Kasumi-1 (cell line): ENCODE measurements at places on chromosomes 1 and 21.

GRCh38 chr1:162755306-162755705, 35.2 kb upstream of the HSD17B7 start:
- no peak for DNase-seq

GRCh38 chr1:29964718-29965533, 728.6 kb downstream of the PTPRU start:
- no peak for DNase-seq

GRCh38 chr1:92447033-92447681, 39.6 kb downstream of the GFI1 start:
- DNase-seq: no peak

DNA sequence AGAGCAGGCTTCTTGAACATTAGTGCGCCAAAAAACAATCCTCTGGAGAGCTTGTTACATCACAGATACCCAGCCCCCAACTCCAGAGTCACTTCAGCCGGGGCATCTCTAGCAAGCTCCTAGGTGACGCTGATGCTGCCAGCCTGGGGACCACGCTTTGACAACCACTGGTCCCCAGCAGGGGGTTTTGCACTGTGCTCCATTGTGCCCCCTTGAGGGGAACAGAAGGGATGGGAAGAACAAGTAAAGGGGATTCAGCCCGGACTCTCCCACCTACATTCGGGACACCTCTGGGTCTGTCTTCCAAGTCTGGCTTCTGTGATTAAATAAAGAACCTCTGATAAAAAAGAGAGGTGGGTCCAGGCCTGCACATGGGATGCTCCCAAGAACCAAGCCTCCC, 60.4 kb downstream of the ATP5PO start:
- peak; percentile 18 for DNase-seq

- DNase-seq: no peak
Observed at GRCh38 chr21:45407629-45408247, 2.8 kb downstream of the COL18A1 start.

- no peak for DNase-seq
Observed at GRCh38 chr1:164628772-164629171, 69.8 kb downstream of the PBX1 start.

DNA sequence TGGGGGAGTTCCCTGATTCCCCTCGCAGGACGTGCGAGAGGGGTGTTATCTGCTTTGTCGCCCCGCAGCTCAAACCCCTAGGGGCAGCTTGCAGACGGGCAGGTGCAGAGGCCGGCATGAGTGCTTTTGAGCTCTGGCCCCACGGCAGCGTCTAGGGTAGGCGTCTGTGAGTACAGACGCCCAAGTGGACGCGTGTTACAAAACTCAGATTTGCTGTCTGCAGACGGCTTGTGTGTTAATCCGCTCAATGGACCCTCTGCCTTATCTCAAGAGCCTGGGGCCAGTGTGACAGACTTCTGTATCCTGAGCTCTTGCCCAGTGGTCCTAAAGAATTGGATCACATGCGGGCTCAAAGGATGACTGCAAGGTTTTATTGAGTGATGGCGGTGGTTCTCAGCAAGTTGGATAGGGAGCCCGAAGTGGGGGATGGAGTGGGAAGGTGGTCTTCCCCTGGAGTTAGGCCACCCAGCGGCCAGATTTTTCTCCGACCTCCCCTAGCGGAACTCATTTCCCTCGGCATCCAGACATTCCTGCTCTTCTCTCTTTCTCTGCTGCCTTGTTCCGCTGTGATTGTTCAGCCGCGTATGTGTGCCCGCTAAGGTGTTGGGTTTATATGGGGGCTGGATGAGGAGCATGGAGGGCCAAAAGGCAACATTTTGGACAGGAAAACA, 9.4 kb downstream of the CFHR4 start:
- DNase-seq: no peak

DNA sequence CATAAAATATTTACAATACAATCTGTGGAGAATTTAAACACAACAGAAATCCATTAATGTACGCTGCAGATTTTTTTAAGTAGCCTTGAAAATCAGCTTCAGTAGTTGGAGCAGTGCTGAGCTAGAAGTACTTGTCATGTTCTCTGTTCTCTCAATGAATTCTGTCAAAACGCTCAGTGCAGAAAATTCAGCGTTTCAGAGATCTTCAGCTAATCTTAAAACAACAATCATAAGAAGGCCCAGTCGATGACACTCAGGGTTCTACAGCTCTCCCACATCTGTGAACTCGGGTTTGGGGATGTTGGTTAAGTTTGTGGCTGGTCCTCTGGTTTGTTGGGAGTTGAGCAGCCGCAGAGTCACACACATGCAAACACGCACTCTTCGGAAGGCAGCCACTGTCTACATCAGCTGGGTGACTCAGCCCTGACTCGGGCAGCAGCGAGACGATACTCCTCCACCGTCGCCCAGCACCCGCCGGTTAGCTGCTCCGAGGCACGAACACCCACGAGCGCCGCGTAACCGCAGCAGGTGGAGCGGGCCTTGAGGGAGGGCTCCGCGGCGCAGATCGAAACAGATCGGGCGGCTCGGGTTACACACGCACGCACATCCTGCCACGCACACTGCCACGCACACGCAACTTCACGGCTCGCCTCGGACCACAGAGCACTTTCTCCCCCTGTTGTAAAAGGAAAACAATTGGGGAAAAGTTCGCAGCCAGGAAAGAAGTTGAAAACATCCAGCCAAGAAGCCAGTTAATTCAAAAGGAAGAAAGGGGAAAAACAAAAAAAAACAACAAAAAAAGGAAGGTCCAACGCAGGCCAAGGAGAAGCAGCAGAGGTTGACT, 161.2 kb downstream of the RUNX1 start:
- DNase-seq: peak; percentile 73

DNA sequence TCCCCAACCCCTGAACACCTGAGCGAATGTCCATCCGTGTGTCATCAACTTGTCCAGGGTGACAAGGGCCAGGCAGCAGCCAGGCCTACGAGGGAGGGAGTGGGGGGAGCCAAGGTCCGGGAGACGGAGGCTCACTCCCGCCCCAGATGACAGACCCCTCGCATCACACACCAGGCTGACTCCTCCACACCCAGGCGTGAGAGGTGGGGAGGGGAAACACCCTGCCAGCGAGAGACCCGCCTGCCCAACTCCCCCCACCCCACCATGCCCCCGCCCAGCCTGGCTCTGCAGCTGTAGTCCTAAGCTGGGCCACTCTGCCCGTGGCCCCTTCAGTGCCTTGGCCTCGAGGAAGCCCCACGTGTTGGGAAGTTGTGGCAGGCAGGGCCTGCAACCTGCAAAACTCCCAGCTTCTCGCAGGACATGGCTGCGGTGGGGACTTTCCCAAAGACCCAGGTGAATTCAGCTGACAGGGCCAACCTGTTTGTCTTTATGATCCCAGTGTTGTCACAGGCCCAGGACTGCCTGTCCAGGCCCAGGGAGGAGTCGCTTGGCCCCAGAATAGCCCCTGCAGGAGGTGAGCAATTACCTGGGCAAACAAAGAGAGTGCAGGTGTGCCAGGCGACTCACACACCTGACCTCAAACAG, 62.9 kb downstream of the RIPK4 start:
- no peak for DNase-seq

GRCh38 chr1:11854519-11854918, 4.2 kb downstream of the NPPB start:
- no peak for DNase-seq

DNA sequence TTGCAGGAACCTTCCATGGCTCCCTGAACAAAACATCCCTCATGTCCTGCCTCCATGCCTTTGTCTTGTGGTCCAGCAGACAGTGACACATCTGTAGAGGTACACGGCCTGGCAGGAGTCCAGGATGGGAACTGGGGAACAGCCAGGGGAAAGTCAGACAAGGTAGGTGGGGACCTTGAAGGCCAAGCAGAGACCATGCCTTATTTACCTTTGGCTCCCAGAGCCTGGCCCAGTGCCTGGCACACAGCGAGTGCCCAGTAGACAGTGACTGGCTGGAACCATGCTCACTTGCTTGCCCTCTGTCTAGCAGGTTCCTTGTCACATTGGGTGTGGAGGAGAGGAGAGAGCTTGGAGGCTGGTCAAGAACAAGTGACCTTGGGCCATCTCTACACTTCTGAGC, 81.0 kb downstream of the BCAR3 start:
- DNase-seq: no peak

- no peak for DNase-seq
Observed at GRCh38 chr1:230381049-230381467, 45.1 kb downstream of the PGBD5 start.

DNA sequence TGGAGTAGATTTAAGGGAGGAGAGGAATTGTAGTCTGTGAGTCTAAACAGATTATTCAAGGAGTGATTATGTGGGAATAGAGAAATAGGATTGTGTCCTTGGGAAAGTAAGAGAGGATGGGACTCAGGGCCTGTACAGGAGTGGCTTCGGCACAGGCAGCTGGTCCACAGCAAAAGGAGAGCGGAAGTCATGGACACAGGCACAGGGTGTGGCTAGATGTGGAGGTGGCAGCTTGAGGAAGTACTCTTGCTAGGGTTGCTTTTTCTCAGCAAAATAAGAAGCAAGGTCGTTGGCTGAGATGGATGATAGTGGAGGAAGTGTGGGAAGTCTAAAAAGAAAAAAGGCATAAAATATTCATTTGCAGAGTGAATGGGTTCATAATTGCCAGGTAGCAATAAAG, 18.5 kb upstream of the ZNF648 start:
- DNase-seq: no peak

GRCh38 chr1:169150641-169151337, 44.3 kb downstream of the ATP1B1 start:
- DNase-seq: no peak
